Activated CD4-positive, alpha-beta T cell treated with anti-CD3 and anti-CD28 coated beads for 1 hour (primary cell): ENCODE measurements at places on chromosomes 1 and 21.

GRCh38 chr1:161491472-161491871 is 13.8 kb upstream of the FCGR2A start:
- no peak for DNase-seq

DNA sequence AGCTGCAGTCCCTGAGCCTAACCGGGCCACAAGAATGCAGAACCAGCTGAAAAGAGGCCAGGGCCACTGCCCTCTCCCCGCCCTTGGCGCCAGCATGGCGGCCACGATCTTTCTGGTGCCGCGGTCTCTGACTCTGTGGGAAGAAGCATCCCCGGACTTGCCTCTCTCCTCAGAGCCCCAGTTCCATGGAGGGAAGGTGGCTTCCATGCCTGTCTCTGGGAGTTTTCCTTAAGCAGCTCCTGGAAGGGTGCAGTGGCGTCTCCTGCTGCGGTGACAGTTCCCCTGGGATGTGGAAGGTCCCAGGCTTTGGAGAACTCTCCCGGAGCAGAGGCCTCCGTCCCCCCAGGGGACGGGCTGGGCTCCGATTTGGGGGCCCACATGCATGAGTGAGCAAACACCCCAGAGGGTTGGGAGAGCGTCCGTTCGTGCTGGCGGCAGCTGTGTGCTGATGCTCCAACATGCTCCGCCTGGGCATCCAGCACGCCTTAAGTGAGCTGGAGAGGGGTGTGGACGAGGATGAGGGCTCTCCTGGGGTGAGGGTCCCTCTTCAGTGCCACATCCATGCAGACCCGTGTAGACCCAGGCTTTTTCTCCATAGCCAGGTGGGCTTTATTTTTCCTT is 109.8 kb upstream of the COL6A1 start:
- DNase-seq = no peak

GRCh38 chr1:109716570-109717090 is 4.6 kb downstream of the GSTM5 start:
- DNase-seq = no peak

GRCh38 chr1:203161175-203161574 is 14.5 kb downstream of the MYBPH start:
- DNase-seq = no peak

DNA sequence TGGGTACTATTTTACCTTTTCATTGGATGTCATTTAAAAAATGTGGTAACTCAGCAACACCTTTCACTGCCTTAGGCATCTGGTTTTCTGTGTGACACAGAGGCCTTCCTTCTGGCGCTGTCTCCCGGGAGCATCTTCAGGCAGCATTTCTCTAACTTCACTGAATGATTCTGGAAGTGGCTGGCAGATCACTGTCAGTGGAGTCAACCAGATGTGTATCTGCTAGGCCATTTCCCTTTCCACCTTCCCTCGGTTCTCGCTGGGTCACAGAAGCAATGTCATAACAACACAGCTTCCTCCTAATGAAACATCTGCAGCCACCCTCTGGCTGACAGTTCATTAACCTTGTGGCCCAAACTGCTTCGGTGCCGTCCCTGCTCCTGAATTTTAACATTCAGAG is 137.8 kb downstream of the KIF26B start:
- DNase-seq = no peak

DNA sequence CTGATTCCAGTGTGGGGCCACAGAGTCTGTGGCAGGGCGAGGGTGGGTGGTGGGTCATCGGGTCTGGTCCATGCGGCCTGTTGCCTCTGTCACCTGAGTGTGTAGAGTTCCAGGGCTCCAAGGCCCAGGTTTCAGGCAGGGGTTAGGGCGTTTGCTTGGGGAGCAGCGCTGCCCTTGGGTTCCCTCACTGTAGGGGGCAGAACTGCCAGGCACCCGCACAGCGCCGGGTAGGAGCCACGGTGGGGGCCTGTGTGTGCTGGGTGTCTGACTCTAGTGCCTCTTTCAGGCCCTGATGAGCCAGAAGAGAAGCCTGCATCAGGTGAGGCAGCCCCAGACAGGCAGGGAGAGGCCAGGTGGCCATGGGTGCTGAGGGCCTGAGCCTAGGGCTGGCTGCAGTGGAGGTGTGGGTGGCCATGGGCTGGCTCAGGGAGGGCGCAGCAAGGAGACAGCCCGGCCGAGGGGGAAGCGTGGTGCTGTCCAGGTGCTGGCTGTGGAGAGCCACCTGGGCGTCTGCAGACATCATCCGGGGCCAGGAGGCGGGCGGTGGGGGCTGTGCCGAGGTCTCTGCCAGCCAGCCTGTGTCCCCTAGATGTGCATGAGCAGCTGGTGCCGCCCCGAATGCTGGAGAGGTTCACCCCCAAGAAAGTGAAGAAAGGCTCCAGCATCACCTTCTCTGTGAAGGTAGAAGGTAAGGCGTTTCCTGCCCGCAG is 72.3 kb downstream of the TRIM11 start:
- no peak for DNase-seq

DNA sequence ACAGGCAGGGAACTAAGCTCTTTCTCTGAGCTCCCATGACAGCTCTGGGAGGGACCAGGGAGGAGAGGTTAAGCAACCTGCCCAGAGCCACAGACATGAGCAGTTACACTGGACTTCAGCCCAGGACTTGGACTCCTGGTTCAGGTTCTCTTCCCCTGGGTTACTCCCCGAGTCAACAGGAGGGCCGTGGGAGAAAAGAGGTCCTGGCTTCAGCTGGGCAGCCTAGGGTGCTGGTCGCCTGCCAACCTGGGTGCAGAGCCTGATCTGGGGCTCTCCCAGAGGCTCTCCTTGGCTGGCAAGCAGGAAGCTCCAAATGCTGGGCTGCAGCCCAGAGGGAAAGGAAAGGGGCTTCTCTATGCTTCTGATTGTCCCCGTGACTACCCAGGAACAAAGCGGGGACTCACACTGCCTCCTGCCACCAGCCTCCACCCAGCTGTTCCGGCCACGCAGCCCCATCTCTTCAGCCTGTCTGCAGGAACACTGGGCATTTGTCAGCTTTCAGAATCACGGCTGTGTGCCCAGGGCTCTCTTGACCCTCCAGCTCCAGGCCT is 141.8 kb downstream of the HIVEP3 start:
- DNase-seq = no peak

DNA sequence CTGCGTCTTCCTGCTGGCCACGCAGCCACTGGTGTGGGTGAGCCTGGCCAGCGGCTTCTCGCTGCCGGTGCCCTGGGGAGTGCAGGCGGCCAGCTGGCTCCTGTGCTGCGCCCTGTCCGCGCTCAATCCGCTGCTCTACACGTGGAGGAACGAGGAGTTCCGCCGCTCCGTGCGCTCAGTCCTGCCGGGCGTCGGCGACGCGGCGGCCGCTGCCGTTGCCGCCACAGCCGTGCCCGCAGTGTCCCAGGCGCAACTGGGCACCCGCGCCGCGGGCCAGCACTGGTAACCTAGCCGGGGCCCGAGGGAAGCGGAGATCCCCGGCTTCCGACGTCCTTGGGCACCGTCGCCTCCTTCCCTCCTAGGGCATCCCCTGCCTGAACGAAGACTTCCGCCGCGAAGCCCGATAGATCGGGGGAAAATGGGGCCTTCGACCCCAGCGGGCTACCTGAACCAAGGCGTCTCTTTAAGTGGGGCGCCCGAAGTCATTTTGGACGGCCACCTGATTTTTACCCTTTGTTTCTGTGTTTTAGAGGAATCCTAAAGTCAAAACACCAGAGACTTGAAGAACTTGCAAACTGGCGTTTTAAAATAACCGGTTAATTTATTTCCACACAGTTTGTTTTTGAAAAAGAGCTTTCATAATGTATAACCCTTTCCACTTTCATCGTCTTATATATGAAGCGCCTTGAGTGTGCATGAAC is 2.0 kb downstream of the GPR88 start:
- DNase-seq = no peak
